NCI-H526 (cell line): ENCODE measurements at places on chromosomes 5 and 9.

DNA sequence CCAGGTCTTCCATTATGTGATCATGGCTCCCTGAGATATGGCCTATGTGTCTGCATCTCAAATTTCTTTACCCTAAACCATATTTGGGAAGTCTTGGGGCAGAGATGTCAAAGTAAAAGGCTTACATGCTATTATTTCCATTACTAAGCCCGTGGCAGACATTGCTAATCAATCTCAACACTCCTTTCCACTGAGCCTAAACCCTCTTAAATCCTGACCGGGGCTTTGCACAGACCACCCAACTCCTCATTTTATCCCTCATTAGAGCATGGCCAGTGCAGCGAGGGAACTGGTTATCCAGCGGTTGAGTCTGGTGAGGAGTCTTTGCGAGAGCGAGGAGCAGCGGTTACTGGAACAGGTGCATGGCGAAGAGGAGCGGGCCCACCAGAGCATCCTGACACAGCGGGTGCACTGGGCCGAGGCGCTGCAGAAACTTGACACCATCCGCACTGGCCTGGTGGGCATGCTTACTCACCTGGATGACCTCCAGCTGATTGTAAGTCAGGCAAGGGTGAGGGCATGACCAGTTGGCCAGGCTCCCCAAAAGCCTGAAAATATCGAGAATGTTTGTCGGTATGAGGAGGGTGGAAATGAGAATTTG, 11.0 kb downstream of the BSPRY start:
- no peak for DNase-seq

DNA sequence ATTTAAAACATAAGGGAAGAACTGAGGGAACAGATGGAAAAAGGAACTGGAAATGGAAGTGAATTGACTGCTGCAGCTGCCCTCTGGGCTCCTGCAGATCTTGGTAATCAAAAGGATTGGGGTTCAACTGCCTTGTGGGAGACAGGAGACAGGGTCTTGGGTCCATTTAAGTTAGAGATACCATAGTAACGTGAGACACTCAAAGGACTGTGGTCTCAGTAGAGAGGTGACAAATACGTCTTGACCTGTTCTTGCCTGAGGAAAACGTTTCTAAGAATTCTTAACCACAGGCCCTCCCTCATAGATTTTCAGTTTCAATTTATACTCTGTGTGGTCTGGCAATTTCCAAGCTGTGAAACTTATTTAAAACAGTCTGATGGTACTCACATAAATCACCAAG, 100.8 kb upstream of the DHFR start:
- no peak for DNase-seq

- DNase-seq = no peak
Measured at GRCh38 chr5:136638084-136638483, 272.7 kb upstream of the TRPC7 start.

DNA sequence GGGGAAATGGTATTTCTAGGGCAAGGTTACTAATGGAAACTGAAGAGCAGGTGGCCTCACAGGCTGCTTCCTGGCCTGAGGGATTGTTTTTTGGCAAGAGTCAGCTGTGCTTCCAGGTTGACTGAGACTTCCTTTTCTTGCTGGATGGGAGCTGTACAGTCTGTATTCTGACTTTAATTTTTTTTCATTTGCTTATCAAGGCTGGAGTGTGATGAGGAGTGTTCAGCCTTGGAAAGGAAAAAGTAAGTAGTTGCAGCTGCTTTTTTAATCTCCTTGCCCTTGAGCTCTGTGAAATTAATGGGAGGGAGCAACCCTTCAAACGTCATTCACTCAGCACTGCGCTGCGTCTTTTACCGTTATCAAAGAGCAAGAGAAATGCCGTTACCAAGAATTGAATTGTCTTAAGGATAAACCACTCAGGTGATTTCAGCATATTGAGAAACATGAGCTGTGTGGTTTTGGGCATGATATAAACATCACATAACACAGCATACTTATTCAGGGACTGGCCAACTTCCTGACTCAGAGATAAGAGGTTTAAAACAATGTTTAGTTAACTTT, 47.6 kb downstream of the AQP7 start:
- no peak for DNase-seq

DNA sequence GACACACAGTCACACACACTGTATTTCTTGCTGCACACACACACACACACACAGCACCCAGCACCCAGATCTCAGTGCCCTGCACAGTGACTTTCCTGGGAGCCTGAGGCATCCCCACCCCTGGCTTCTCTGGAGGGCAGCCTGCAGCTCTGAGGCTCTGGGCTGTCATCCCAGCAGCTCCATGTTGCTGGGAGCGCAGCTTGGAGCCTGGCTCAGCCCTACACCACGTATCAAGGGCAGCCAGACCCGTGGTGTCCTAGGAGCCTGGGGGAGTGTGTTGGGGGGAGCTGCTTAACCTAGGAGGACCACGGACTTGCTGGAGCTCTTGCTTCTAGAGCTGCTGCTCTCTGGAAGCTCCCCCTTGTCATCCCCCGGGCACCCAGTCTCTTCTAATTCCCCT, 5.2 kb downstream of the IER5L start:
- DNase-seq = no peak

DNA sequence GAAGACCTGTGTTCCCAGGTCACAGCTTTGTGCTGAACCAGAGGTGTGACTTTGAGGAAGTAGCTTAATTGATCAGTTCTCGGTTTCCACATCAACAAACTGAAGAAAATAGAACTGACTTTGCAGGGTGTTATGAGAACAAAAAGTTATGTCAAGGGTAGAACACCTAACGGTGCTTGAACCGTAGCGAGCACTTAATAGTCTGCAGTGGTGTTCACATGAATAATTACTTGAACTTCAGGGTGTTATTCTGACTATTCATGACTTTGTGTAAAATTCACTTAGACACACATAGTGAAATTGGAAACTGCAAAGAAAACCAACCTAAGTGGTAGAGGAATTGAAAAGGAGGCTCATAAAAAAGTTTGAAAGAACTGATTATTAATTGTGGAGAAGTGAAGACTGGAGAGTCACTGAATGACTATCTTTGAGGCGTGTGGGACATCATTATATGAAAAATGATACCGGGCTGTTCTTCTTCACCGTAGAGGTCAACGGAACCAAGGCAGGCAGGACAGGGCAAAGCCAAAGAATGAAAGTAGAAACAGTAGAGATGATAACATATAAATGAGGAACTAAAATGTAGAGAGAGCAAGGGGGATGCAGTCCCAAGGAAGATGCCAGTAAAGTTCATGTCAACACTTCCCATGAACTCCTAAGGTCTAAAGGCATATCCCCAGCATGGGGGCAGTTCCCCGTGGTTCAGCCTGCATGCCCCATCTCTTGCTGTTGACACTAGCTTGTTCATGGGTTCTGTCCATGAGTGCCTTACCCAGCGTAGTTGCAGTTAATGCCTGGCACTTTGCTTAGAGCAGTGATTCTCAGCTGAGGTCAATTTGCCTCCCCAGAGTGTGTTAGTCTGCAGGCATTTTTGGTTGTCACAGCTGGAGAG, 118.7 kb downstream of the ZNF462 start:
- DNase-seq = no peak

DNA sequence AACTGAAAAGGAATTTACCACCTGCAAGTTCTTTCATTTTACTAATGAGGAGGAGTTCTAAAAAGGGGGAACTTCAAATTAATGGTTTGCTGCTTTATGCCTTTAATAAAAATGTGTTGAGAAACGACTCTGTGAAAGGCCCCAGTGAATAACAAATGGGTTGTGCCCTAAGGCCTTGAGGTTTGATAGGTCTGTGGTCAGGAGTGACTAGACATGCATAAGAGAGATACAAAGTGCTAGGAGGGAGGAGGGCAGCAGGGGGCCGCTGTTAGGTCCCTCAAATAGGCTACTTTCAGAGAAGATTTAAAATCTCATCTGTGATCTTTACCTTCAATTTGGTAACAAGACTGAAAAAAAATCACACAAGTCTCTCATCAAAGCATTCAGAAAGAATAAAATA, 58.3 kb downstream of the FAM81B start:
- DNase-seq = no peak

DNA sequence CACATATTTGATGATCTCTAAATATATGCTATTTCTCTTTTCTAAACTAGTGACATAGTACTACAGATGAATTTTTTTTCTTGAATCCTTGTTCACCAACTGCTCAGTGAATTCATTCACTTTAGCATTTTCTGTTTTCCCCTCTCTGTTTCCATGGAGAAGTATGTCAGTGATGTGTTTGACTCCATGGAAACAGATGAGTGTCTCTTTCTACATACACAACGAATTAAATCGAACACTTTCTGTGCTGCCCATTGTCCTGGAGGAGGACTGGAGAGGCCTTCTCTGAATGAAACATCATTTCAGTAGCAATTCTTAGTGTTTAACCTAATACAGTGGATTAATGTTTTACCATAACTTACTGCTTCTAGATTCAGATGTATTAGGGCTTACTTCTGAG, 9.5 kb downstream of the INVS start:
- DNase-seq = no peak

- no peak for DNase-seq
Measured at GRCh38 chr9:8826281-8826680, 1026.7 kb upstream of the DMAC1 start.

- no peak for DNase-seq
Measured at GRCh38 chr9:71048280-71048679, 73.1 kb downstream of the TRPM3 start.

- DNase-seq = no peak
Measured at GRCh38 chr5:33720176-33720575, 171.6 kb downstream of the ADAMTS12 start.

DNA sequence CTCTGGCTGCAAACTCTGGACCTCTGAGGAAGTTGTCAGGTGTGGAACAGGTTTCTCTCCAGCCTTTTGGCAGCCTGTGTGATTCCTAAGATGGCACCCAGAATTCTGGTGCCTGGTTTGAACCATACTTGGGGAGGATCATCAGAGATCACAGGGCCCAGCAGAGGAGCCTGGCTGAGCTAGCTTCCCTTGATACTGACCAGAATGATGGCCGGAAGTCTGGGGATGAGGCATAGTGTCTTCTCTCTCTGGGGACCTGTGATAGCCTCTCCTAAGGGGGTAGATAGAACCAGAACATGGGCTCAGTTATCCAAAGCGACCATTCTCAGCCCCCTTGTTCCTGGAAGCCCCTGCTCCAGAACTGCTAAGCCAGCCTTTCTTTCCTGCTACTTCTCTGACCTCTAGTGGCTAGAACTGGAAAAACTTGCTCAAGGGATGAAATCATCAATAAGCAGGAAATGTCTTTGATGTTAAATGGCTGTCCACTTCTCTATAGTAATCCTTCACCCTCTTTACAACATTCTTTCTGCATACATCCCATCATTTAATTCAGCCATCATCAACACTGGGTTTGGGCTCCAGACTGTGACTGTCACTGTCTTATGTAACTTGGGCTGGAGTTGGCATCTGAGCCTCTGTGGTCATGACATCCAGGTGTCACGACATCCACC, 55.1 kb downstream of the C9orf152 start:
- DNase-seq = peak; percentile 3

- no peak for DNase-seq
Measured at GRCh38 chr5:109805883-109806282, 116.2 kb downstream of the MAN2A1 start.

DNA sequence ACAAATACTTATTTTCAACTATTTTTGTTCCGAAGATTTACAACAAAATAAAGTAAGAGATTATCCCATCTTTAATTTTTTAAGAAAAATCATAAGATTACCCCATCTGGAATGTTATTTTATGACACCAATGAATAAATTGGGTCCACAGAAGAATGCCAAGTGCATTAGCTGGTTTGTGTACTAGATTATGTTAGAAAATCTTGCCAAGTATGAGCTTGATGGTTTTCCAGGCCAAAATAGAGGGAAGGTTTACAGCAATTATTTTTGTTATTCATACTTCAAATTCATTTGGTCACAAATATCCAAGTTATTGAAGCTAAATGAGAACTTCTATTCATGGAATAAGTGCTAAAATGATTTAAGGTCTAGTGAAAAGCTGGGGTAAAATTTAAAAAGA, 109.4 kb upstream of the DMRTA1 start:
- no peak for DNase-seq

GRCh38 chr9:5443850-5444249, 6.1 kb upstream of the PLGRKT start:
- no peak for DNase-seq

DNA sequence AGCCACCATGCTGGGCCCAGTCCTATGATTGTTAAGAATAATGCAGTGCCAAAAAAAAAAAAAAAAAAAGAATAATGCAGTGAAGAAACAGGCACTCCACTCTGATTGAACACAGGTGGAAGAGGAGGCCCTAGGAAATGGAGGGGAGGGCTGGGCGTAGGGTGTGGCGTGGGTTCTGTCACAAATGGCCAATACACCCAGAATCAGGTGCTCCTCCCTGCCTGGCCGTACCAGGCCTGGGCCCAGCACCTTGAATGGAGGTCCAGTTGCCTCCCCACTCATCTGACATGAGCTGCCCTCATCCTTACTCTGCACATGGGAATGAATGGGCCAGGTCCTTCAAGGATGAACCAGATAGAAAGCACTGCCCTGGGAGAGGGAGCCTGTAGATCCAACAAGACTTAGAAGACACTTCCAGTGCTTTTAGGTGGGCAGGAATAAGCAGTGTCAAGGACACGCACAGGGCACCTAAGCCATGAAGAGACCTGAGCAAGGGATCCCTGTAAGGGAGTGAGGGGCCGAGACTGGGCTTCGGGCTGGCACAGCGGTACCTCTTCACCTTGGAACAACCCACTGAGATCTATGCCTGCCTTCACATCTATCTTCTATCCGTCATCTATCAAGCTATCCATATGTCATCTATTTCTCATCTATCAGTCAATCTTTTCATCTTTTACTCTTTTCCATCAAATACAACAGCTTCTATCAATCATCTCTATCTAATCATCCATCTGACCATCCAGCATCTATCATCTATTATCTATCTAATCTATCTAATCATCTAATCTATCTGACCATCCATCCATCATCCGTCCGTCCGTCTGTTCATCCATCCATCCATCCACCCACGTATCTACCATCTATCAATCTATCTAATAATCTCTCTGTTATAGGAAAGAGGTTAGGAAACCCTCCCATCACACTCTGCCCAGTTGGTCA, 15.9 kb downstream of the NINJ1 start:
- no peak for DNase-seq

DNA sequence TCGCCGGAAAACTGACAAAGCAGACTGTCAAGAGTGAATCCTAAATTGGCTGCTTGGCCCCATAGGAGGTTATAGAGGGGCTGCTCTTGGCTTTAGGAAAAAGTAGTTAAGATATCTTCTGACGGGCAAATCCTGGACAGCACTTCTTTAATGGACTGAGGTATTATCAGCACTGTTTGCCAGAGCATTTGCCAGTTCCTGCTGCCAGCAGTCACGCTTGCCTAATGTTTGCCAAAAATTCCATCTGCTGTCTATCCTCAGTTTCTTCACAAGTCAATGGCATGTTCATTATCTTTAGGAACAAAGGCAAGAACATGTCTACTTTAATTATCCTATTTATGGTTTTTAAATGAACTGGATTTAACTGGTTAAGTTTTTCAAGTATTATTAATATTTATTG, 25.8 kb upstream of the SREK1 start:
- DNase-seq = no peak

DNA sequence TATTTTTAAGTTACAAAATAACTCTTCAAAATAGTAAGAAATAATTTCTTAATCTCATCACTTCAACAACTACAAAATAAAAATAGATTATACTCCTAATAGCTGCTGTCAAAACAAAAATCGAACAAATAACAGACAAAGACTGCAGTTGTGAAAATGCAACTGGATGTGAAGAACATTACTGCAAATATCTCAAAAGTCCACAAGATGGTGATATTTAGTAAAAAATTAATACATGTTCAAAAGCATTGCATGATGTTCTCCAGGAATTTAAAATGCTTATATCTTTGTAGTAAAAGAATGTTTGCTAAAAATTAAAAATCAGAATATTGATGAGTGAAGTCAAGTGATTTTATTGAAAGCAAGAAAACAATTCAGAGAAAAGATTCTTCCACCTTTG, 66.2 kb downstream of the MPDZ start:
- DNase-seq = no peak
